ENCODE measurements at places on chromosomes 1 and 21.

DNA sequence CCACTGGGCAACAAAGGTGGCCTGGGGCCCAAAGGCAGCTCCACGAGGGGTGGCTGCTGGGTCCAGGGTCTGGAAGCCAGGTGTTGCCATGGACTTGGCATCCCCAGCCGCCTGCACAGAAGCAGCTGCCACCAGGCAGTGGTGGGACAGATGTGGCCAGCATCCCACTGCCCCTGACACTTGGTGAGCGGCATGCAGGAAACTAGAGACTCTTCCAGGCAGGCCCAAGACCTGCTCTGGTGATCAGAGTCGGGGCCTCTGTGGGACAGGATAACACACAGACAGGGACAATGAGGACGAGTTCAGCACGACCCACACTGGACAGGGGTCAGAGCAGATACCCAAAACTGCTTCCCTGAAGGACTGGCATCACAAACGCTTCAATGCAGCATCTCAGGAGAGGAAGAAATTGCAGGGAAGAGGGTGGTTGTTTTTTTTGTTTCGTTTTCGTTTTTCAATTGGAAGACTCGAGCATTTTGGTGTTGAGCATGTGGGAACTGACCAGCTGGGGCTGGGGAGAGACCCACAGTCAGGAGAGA is 34.1 kb upstream of the RNF187 start:
- no peak for DNase-seq

- peak; percentile 41 for DNase-seq
These were observed 836 bp downstream of the CDC7 start for GRCh38 chr1:91501523-91501851.

DNA sequence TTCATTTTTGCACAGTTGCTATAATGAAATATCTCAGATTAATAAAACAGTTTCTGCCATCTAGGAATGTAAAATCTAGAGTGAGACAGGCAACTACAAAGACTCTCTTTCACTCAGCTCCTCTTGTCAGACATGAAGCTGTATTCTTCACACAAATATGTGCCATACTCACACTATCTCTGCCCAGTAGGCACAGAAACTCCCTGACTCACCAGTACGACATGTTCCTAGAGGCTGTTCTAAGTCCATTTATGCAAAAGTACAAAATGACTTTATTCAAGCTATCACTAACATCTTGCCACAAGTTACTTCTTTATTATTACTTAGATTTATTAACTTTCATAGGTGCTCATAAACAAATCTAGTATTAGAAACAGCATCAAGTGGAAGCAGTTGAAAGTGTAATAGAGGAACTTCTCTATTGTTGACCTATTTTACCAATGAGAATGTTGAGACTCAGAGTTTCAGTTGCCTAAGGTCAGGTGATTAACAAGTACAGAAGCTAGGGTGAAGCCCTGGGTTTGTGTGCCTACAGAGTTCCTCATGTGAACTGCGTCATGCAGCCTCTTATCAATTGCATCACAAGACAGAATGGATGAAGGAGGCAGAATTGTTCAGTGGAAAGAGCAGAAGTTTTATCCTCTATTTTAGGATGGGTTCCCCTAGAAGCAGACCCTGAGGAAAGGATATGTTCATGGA is 98.9 kb downstream of the RGS2 start:
- no peak for DNase-seq

DNA sequence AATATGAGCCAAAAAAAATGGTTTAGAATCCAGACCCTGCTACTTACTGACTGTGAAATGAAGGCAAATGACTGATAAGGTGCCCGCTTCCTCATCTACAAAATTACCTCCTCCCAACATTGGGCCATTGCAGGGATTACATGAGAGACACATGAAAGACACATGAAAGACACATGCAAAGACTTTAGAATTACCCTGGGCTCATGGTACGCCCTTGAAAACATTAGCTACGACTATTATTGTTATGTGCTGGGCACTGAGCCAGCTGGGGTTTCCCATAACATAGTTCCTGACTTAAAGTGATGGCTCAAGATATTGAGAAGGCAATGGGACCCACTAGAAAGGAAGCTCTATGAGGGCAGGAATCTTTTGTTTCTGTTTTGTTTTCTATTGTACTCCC is 43.7 kb upstream of the KANK4 start:
- DNase-seq, result no peak

- no peak for DNase-seq
These were observed 932 bp upstream of the FCRLA start for GRCh38 chr1:161706113-161706481.

- no peak for DNase-seq
These were observed 431 bp downstream of the MAP1LC3C start for GRCh38 chr1:241998412-241998921.

DNA sequence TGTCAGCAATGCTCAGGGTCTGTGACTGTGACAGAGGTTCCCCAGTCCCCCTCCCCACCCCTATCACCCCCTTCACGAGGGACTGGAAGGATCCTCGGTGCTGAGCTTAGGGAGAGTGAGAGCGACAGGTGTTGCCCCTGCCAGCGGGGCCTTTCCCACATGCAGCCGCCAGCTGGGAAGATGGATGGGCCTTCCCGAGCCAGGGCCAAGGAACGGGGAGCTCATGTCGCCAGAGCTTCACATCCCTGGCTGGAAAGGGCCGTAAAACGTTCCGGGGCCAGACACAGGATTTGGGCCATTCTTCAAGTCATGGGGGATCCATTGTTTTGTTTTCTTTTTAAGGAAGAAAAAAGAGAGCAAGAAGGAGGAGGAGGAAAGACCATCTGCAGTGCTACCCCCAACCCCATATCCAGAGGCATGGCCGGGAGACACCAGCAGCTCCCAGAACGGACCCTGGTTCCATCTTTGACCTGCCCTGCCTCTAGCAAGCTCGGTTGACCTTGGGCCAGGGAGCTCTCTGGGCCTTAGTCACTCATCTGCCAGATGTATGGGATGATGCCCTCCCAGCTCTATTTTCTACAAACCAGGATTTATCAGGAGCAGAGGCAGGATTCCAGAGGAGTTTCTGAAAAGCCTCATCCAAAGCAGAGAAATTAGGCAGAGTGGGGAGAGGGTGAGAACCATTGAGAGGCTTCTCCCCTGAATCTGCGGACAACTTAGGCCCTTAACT is 54.1 kb downstream of the TAS1R2 start:
- no peak for DNase-seq

GRCh38 chr1:206769304-206769731 is 1.3 kb upstream of the IL19 start:
- peak; percentile 93 for DNase-seq

DNA sequence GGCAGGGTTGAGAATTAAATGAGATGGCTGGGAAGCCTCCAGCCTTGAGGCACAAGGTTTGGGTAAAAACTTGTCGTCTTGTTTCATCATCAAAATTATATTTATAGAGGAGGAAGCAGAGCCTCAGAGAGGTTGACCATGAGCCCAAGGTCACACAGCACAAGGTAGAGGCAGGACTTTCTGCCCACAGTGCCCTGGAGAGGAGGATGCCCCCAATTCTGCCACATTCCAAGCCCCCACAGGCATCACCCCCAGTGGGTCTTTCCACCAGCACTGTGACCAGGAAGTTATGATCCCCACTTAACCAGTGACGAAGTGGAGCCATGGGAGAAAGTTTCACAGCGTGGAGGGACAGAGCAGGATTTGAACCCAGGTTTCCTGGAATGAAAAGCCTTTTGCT is 400.0 kb downstream of the MATN1 start:
- DNase-seq, result no peak

DNA sequence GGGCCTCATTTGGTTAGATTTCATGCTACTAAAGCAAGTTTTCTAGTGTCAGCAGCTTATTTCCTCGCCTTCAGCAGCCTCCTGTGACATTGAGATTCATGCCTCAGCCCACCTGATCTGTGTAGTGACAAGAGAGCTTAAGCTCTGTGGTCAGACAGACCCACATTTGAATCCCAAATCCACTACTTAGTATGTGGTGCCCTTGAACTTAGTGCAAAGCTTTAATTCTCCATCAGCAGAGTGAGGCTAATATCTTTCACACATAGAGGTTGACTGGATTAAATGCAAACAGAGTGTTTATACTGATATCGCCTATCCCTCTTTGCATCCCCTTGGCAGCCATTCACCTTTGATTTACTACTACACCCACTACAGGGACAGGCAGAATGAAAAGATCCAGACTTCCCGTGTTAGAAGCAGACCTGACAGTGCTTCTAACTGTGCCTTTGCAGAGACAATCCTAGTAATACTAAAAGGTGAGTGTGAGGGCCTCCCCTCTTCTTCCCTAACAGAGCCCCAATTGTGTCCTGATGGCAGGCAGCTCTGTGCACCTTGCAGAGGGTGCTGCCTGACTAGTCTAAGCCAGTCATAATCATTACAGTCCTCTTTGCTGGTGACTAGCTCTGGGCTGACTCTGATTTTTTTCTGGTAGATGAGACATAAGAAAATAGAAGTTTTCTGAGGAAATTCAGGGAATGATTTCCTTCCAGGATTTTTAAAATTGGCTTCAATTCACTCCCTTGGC is 264.0 kb downstream of the CTH start:
- no peak for DNase-seq

DNA sequence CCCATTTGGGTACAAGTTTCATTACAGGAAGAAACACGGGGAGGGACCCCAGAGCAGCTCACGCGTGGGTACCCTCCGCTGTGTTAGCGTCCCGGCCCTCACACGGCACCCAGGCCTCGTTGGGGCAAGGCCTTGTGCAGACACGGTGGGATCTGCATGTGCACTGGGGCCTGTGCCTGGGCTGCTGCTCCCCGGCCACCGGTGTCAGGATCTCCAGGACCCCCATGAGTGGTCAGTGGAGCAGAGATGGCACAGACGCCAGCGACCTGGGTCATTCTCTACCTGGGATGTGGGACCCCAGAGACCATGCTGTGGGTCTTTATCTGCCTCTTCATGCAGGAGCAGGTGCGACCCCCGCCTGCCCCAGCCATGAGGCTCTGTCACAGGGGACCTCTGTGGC is 5.4 kb upstream of the SAMD11 start:
- no peak for DNase-seq

- no peak for DNase-seq
These were observed 65.2 kb upstream of the LRRC8D start for GRCh38 chr1:89755591-89755990.

- DNase-seq, result no peak
These were observed 21.3 kb downstream of the VN1R5 start for GRCh38 chr1:247277191-247277590.

GRCh38 chr1:213399695-213400094 is 348.7 kb downstream of the RPS6KC1 start:
- DNase-seq, result no peak

DNA sequence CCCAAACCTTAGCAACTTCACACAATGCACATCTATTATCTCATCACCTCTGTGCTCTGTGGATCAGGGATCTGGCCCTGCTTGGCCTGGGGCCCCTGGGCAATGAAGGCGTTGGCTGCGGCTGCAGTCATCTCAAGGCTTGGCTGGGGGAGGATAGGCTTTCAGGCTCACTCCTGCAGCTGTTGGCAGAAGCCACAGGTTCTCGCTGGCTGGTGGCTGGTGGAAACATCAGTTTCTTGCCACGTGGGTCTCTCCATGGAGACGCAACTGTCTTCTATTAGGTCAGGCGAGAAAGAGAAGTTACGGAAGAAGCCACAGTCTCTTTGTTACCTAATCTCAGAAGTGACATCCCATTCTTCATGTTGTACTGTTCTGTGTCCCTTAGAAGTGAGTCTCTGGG is 3.6 kb upstream of the NPPA start:
- no peak for DNase-seq

GRCh38 chr1:232305050-232305449 is 324.9 kb downstream of the SIPA1L2 start:
- DNase-seq, result no peak

DNA sequence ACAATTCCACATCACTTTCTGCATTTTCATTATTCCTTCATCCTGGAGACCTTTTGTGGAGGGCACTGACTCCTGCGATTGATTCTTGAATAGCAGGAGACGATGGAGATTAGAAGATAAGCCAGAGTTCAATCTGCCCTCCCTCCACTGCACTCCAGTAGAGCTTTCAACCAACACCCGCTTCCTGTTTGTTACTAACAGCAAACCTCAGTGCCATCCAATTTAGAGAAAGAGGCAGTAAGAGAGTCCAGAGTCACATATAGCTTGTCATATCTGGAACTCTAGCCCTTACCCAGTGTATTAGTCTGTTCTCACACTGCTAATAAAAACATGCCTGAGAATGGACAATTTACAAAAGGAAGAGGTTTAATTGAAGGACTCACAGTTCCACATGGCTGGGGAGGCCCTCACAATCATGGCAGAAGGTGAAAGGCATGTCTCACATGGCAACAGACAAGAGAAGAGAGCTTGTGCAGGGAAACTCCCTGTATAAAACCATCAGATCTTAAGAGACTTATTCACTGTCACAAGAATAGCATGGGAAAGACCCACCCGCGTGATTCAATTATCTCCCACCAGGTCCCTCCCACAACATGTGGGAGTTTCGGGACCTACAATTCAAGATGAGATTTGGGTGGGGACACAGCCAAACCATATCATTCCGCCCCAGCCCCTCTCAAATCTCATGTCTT is 55.9 kb downstream of the PCBP3 start:
- no peak for DNase-seq

- peak; percentile 86 for DNase-seq
These were observed 1208.5 kb upstream of the ADGRL4 start for GRCh38 chr1:80214888-80215540.

GRCh38 chr1:246513619-246514343 is 6.7 kb upstream of the SMYD3 start:
- no peak for DNase-seq

DNA sequence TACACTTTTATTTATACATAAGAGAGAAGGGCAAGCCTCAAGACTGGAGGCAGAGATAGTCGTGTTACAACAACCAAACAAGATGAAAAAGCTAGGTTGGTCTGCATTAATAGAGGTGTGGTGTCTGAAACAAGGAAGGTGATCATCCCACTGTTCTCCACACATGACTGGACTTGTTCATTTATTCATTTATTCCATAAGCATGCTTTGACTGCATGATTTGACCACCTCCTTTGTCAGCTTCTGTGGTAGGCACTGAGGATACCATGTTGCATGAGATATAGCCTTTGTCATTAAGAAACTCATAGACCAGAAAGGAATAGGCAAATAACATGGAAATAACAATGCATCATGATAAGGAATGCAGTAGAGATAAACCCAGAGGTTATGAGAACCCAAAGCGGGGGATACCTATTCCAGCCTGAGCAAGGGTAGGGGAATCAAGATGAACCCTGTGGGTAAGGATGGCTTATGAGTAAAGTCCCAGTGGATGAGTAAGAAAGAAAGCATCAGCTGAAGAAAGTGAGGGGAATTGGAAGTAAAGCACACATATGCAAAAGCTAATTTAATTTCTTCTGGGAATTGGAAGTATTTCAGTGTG is 173.7 kb upstream of the FGGY start:
- no peak for DNase-seq

GRCh38 chr1:32349211-32349708 is 13.0 kb downstream of the FAM229A start:
- no peak for DNase-seq

- no peak for DNase-seq
These were observed 105.1 kb downstream of the PBX1 start for GRCh38 chr1:164664127-164664526.

All from MM.1S (cell line).